Esophagus squamous epithelium (tissue), 5 donors: ENCODE measurements at places on chromosomes 5 and 9.

- no peak for DNase-seq
These were observed 23.0 kb upstream of the KIF2A start for GRCh38 chr5:62283005-62283404.

DNA sequence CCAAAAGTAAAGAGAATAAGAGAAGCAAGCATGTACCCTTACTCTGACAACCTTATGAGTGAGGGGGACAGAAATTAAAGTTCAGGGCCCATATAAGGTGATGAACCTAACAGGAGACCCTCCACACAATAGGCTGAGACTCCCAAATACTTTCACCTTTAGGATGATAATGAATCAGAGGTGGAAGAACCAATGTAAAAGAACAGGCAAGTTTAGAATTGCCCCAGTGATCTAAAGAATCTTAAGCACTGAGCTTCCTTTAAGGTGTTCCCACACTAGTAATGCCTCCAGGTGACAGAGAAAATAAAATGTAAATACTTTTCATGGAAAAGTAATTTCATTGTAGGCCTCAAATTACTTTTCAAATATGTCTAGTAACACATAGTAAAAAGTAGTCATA, 8.2 kb upstream of the FAM151B start:
- no peak for DNase-seq

DNA sequence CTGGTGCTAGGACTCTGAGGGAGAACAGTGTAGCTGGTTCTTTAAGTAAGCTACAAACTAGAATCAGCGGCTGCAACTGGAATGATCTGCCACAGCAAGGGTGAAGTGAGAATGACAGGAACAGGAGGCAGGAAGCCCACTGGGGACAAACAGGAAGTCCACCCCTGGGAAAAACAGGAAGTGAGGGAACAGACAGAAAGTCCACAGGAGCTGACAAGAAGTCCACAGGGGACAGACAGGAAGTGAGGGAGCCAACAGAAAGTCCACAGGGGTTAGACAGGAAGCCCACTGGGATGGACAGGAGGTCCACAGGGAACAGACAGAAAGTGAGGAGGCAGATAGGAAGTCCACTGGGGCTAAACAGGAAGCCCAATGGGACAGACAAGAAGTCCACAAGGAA, 15.5 kb downstream of the ADAMTS16 start:
- DNase-seq, result no peak

DNA sequence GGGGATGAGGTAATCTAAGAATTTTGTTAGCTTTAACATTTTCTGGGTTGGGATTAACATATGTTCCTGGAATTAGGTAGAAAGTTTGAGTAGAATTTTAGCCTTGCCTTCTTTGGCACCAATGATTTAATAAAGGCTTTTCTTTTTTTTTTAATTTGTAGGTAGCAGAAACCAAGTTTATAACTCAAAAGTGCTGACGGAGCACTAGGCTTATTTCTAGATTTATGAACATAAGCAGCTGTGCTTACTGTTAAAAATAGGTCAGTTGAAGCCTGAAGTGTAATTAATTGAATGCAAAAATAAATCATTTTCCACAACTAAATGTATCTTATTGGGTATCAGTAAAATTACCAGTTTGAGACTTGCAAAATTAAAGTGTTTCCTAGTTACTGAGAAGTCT, 62.4 kb downstream of the TAF11L14 start:
- DNase-seq, result no peak

DNA sequence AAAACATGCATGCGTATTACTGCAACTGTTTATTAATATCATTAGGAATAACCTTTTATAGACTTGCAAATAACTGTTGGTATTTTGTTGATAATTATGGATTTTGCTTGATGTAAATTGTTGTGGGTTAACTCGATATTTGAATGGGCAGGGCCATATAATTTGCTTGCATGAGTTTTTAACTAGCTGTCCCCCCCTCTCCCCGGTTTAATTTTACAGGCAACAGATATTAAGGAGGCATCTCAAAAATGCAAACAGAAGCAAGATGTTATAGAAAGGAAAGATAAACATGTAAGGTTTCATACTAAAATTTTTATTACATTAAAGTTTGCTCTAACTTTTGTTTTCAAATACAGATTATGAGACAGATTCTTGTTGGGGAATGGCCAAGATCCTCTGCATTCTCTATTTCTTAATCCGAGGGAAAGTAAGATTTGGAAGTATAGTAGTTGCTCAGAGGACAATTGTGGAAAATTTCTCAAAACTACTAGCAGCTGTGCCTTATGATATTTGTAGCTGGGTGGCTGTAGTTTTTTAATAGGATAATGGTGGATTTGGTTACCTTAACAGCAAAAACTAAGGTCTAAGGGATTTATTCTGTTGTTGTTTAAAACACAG, 27.3 kb downstream of the SMC5 start:
- DNase-seq, result no peak

DNA sequence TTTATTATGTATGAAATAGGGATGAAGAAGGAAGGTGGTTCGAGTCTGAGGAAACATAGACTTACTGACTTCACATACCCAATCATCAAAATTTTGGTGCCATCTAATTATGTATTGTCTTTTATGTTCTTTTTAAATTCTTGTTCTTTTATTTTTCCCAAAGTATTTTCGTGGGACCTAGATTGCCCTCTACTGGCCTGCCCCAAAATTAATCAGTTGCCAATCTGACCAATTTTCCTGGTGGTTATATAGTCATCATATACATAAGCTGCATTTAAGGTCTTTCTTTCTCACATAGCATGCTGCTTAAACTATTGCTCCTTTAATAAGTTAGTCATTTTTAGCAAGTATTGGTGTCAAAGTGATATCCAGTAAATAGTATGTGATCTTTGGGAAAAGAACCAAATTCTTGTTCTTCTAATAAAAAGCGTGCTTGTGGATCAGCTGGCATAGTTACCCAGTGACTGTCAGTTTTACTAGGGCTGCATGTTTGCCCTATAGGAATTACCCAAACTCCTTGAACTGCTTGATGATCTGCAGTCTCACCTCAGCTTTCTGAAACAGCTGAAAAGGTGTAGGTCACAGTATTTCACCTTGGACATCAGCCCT, 223.5 kb downstream of the SH3GL2 start:
- DNase-seq, result no peak
